ENCODE measurements at places on chromosomes 16 and 17.

DNA sequence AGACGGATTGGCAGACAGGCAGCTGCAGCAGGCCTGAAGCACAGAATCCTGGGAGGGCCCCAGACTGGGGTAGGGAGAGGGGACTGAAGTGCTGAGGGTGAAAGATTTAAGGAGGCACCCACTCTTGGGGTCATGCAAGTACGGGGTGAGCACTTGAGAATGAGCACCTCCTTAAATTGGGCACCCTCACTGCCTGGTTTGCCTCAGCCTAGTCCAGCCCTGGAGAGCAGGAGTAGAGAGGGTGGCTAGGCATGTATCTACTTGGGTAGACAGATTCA, 154.1 kb upstream of the CDC42EP4 start:
- no peak for DNase-seq

DNA sequence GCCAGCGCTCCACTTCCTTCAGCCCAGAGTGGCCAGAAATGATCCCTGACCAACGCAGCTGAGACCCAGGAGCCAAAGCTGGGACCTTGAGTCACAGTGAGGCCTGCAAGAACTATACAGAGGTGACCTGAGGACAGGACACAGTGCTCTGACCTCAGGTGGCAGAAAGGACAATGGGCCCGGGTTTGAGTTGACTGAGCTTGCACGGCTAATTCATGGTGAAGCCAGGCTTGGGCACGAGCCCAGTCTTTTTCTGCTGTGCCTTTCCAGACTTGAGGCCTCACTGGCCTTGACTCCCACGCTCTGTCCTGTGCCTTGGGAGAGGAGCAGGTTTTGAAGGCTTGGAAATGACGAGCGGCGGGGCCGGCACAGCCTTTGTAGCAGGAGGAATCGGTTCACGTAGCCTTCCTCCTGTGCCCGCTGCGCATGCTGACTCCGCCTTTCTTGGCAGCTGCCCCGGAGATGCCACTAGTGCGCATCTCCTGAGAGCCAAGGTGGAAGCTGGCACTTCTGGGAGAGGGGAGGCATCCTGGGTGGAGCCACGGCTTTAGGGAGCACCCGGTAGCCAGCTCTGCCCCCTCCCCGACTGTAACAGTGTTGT, 34.9 kb downstream of the NDEL1 start:
- DNase-seq, result no peak

GRCh38 chr17:8913091-8913490, 45.6 kb upstream of the PIK3R6 start:
- no peak for DNase-seq

GRCh38 chr16:50665128-50665878, 15.8 kb downstream of the SNX20 start:
- DNase-seq, result peak; percentile 93

DNA sequence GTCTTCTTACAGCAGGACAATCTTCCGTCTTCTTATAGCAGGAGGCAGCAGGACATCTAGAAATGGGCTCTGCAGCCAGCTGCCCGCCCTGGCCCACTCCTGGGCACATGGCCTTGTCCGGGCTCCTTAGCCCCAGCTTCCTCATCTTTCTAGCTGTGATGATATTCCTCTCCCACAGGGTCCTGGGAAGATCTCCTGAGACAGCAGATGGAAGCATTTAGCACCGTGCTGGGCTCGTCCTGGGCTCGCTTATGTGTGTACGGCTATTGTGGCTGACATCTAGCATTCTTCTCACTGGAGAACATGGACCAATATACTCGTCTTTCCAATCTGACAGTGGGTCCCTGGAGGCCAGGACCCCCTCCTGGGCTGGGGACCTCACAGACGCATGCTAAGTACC, 48.5 kb downstream of the TIMM22 start:
- no peak for DNase-seq

DNA sequence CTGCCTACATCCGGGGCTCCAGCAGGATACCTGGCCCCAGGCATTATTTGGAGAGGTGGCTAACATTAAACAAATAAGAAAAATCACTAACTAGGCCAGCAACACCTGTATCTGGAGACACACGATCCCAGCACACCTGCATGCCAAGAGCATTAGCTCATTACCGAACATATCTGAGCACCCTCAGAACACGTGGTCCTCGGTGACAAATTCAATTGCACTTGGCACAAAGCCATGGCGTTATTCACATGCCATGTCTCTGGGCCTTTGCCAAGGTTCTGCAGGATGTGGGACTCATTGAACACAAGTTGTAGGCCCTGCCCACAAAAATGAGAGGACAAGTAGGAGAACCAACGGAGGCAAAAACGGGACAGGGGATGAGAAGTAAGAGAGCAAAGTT, 552.3 kb downstream of the TOX3 start:
- DNase-seq, result no peak

GRCh38 chr16:60763869-60764268, 1272.4 kb downstream of the CDH8 start:
- DNase-seq, result no peak

- no peak for DNase-seq
These were observed 377 bp upstream of the CRHR1 start for GRCh38 chr17:45783593-45784292.

- DNase-seq, result no peak
These were observed 7.0 kb downstream of the CES5A start for GRCh38 chr16:55868137-55868536.

- peak; percentile 85 for DNase-seq
These were observed 45.0 kb upstream of the USP7 start for GRCh38 chr16:9008601-9009260.

DNA sequence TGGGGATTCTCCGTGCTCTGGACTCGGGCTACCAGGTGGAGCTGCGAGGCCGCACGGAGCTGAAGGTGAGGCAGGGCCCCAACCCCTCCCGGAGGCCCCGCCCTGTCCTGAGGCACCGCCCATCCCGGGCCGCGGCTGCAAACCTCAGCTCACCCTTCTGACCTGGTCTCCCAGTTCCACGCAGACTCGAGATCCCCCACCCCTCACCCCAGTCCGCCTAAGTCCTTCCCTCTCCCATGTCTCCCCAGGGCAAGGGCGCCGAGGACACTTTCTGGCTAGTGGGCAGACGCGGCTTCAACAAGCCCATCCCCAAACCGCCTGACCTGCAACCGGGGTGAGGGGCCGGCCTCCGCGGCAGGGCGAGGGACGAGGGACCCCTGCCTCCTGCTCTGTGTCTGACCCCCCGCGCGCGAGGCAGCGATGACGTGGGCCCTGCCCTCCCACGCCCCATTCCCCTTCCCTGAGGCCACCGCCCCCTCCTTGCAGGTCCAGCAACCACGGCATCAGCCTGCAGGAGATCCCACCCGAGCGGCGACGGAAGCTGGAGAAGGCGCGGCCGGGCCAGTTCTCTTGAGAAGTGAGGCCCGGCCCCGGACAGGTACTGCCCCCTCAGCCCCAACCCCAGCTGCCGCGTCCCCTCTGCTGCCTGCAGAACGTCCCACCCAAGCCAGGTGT, 13.7 kb downstream of the GUCY2D start:
- peak; percentile 60 for DNase-seq

GRCh38 chr17:4180791-4181190, 37.8 kb downstream of the CYB5D2 start:
- peak; percentile 38 for DNase-seq

- no peak for DNase-seq
These were observed 67.7 kb downstream of the WSCD1 start for GRCh38 chr17:6137716-6138502.

DNA sequence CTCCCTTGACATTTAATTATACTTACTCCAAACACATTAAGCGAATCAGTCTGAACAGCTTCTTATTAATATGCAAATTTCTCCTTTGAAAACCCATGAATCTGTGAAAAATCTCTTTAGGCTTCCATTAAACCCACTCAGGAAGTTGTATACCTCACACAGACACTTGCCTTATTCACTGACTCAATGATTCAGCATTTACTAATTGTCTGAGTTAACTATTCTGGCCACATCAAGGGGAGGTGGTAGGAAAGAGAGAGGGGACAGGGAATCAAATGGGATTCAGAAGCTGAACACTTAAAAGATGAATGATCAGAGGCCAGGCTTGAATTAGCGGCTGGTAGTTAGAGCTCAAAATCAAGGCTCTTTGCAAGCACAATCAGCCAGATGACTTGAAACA, 70.0 kb downstream of the HS3ST3A1 start:
- no peak for DNase-seq

GRCh38 chr17:63482509-63482908, 5.6 kb downstream of the ACE start:
- no peak for DNase-seq

DNA sequence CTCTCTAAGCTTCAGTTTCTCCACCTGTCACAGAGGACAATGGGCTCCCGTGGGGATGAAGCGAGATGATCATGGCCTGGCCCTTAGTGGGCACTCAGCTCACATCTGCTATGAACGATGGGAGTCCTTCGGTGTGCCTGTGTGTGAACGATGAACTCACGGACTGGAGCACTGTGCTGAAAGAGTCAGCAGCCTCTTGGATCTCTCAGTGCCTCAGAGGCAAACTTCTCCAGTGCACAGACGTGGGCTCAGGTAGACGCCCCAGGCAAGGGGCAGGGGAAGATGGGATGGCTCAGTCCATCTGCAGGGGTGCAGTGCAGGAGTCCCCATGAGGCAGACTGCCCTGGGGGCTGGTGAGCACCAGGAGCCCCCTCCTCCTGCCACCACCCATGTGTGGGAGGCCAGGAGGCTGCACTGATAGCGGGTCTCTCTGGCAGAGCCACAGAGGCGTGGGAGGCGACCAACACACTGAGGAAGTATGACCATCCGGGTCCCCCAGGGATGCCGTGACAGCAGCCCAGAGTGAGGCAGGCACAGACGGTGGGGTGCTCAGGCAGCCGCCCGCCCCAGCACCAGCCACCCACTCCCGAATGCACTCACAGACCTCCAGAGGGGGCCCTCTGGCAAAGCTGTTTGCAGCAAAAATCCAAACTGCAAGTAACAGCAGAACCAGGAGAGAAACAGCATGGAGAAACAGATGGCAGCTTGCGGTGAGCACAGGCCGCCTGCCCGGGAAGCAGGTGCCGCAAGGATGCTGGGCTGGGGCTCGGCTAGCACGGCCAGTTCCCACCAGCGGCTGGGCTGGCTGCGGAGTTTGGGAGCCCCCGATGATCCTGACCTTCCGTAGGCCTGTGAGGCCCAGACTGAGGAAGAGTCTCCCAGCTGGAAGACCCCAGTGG, 82.7 kb downstream of the RPH3AL start:
- peak; percentile 51 for DNase-seq

- DNase-seq, result no peak
These were observed 46.4 kb upstream of the ENPP7 start for GRCh38 chr17:79684132-79684985.

GRCh38 chr16:55147396-55147795, 176.6 kb upstream of the IRX6 start:
- no peak for DNase-seq

DNA sequence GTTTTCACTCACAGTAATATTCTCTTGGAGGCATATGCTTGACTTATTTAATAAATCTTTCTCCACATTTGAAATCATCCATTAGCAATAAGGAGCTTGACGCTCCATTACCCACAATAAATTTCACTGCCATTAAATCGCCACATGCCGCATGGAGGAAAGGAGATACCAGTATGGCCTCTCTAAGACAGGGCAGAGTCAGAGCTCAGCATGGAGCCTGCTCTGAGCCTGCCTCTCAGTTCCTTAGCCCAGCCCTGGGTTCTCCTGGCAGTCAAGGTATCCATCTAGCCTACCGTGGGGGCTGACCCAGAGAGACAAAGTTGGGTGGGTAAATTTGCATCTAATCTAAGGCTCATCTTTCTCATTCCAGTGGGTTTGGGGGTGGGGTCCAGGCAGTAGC, 80.3 kb upstream of the CES5A start:
- no peak for DNase-seq

- DNase-seq, result no peak
These were observed 66.2 kb downstream of the CYTH1 start for GRCh38 chr17:78715876-78716275.

- DNase-seq, result no peak
These were observed 92.5 kb downstream of the SDK2 start for GRCh38 chr17:73551759-73552158.

DNA sequence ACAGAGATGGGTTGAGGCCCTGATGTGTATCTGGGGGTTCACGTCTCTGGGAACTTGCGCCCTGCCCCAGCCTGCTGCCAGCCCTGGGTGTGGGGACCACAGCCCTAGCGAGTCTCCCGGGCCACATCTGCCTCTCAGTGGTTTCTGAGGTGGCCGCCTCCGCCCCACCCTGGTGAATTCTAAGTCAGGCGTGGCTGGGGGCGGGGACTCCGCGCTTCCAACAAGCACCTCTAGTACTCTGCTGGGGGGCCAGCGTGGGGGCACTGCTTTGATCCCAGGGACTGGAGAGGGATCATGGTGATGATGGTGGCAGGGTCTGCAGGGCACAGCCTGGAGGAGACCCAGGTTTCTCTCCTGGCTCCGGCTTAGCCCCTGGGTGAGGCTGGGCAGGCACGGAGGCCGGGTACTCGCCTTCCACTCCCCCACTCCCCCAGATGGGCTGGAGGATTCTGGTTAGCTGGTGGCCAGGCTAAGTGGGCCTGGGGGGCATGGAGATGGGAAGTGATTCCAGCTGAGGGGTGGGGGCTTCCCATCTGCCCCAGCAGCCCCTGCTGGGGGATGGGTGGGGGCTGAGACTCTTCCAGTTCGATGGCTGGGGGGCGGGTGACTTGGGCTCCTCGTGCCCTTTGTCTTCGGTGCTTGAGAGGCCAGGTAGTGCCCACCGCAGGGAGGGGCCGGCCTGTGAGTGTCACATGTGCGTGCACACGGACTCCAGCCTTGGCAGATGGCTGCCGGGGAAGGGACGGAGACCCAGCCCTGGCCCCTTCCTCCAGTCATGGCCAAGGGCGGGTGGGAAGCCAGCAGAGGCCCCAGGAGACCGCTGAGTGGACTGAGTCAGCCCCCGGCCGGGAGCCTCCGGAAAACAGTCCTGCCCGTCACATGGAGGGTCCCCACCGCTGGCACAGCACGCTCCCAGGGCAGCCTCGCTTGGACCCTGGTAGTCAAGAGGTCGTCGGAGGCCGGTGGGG, 3.9 kb downstream of the GLIS2 start:
- DNase-seq, result no peak

DNA sequence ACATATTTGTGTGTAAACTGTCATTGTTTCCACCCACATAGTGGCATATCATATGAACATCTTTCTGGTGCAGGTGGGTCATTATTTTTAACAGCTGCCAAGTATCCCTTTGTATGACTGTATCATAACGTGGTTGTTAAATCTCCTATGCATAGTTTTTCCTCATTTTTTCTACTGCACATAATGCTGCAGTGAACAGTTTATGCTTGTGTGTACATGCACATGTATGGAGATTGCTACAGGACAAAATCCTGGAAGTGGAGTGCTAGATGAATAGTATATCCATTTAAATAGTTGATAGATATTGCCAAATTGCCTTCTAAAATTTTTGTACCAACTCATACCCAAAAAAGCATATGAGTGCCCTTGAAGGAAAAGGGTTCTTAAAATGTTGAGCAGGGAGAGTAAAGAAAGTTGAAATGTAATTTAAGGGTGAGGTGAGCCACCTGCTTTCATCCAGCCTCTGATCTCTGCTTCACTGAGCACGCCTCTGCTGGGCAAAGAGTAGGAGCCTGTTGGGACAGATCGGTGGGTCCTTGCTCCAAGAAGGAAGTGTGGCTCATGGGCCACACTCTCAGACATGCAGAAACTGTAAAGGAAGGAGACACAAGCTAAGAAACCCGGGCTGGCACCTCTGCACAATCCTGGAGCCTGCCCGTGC, 55.3 kb downstream of the HLF start:
- no peak for DNase-seq

Data from sciatic nerve (tissue), 2 donors.